ENCODE measurements at places on chromosomes 11 and 22.
A peak's percentile ranks its signal among the peaks of the same experiment; 100 is the strongest.

DNA sequence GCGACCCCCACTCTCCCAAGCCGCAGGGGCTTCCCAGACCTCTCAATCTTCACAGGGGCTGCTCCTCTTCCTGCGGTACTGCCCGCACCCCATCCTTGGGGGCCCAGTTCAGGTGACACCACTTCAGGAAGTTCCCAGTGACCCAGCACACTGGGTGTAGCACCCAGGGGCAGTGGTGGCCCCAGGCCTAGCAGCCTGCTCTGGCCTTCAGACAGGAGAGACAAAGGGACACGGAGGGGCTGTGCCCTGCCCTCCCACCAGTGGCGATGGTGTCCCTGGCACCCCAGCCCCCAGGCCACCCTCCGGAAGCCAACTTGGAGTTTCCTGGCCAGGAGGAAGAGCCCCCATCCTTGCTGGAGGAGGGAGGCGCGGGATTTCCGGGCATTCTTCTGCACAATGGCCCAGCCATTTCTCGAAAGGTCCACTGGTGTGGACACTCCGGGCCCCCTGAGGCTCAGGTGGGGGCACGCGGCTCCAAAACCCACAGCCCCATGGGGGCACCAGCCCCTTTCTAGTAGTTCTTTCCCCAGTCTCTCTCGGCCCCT, 978 bp upstream of the CLDN5 start:
- DNase-seq, result no peak

GRCh38 chr11:88886796-88887195, 179.0 kb downstream of the GRM5 start:
- DNase-seq, result no peak

- no peak for DNase-seq
Observed at GRCh38 chr11:4983841-4984240, 10.8 kb upstream of the OR51L1 start.

- DNase-seq, result no peak
Observed at GRCh38 chr22:42773167-42773566, 52.5 kb upstream of the A4GALT start.

- DNase-seq, result no peak
Observed at GRCh38 chr11:1149545-1149944, 8.2 kb upstream of the MUC5AC start.

GRCh38 chr11:57668434-57668782, 494 bp downstream of the ZDHHC5 start:
- no peak for DNase-seq

DNA sequence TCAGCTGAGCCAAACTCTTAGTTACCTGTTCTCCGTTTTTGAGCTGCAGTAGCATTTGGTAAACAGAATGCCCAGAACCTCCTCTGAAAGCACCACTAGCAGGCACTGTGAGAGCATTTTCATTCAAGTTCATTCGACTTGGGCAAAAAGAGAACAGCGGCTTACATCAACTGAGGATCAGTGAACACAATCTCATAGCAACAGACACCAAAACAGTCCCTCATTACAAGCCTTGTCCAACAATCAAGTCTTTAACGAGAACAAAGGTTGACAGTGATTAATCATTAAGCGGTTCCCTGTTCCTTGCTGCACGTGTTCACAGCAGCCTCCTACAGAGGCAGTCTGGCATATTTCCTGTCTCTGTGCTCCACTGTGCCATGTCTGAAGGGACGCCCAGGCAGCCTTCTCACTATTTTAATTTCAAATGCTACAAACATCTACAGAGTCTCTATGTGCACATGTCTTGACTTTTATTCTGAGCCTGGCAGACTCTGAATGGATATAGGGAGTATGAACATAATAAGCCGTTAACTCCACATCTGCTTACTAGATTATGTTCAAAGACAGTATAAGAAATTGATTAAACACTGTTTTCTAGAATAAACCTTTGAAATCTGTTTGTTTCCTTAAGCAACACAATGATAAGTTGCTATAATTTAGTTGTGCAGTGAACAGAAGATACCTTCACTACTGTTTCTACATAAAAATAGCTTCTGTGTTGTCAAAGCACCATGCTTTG, 88.3 kb upstream of the MTMR2 start:
- no peak for DNase-seq

GRCh38 chr22:27624705-27625104, 176.9 kb downstream of the MN1 start:
- no peak for DNase-seq

DNA sequence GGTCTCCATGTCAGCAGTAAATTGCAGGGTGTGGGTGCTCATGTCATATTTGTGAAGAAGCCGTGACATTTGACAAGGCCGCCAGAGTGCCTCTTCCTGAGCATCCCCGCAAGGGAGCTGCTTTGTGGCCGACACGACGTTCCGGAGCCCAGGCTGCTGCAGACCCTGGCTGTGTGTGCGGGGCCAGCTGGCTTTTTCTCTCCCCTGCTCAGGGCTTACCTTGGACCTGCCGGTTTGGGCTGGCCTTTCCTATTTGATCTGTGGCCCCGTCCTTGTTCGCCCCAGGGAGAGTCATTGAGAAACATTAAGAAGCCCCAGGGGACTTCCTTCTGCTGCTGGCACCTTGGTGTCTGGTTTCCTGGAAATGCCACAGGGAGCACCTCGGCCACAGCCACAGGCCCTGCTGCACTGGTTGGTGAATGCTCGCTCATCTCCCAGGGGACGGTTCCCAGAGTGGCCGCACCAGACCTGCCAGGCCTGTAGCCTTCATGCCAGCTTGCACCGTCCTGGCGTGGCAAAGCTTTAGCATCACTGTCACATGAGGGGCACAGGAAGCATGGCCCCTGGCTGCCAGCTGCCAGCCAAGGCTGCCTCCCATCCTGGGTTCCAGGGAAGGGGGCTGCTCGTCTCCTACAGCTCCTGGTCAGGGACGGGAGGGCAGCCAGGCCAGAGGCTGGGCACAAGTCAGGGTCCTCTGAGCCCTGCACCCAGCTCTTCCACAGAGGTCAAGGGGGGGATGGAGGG, 5.4 kb downstream of the GRK2 start:
- DNase-seq, result no peak

DNA sequence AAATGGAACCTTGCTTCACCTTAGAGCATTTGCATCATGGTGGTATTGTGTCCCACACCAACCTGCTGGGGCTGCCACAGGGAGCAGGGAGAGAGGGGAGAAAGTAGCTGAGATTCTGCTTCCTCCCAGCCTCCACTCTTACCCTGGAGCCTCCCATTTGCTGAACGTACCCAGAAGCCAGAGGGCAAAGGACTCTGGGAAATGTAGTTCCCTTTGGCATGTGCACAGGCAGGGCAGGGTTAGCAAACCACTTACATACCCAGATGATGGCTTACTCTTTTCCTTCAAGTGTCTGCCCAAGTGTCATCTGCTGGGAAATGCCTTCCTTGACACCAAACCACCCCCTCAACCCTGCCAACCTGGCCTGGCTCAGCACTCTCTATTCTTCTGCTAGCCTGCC, 16.9 kb downstream of the SMIM38 start:
- no peak for DNase-seq

GRCh38 chr11:12133547-12134235, 23.3 kb downstream of the MICAL2 start:
- no peak for DNase-seq

DNA sequence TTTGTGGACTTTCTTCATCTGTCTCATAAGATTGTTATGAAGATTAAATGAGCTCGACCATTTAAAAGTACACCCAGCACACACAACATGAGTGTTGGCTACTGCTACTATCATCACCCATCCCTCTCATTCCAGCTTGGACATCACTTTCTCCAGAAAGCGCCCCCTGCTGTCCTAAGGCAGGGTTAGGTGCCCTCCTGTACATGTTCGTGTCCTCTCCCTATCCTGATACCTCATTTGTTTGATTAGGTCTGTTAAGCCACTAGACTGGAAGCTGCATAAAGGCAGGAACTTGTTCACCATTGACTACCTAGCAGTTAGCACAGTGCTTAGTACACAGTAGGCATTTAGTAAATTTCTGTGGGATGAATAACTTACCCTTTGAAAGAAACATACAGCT, 85.5 kb downstream of the ENTHD1 start:
- DNase-seq, result no peak

- DNase-seq, result no peak
Observed at GRCh38 chr11:114318361-114318760, 22.2 kb downstream of the NNMT start.

DNA sequence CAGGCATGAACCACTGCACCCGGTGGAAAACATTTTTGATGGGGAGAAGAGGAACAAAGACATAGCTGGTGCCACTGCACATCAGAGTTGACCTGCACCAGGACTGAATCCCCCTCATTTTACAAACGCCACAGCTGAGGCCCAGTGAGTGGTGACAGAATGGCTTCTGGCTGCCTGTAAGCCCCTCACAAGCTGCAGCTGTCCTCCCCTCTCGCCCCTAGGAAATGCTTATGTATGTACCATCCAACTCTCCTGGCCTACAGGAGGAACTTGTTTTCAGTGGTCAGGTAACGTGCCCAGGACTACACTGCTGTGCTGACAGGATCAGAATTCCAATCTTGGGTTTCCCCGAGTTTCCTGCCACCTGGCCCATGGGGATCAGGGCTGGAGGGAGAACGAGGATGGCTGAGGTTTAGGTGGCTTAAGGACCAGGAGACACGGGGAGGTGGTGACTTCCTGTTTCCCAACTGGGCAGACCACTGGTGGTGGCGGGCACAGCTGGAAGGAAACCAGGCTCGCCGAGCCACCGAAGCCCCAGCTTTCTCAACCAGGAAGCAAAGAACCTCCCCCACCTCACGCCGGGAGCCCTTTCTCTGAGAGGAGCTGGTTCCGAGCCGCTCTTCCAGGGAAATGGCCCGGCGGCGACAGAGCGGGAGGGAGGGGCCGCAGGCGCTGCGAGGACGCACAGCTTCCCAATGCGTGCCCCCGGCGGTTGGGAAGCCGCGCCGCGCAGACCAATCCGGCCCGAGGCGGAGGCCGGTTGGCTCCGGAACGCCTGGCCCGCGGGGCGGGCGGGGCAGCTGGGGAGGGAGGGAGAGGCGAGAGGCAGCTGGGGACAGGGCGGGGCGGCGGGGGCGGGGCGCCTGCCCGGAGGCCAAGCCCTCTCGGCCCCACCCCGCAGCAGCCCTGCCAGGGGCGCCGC, 1.0 kb upstream of the LRFN4 start:
- peak; percentile 70 for DNase-seq

GRCh38 chr11:67301951-67302516, 1.3 kb upstream of the SSH3 start:
- DNase-seq, result no peak

All from stimulated activated CD8-positive, alpha-beta memory T cell treated with anti-CD3 and anti-CD28 coated beads, Interleukin-15, amount 100 ng/mL, for 24 hours (primary cell).